ENCODE measurements at places on chromosomes 7 and 10.

- no peak for DNase-seq
Measured at GRCh38 chr7:79471283-79471682, 17.8 kb upstream of the MAGI2 start.

GRCh38 chr7:11786186-11786585, 45.8 kb downstream of the THSD7A start:
- DNase-seq = peak; percentile 57

DNA sequence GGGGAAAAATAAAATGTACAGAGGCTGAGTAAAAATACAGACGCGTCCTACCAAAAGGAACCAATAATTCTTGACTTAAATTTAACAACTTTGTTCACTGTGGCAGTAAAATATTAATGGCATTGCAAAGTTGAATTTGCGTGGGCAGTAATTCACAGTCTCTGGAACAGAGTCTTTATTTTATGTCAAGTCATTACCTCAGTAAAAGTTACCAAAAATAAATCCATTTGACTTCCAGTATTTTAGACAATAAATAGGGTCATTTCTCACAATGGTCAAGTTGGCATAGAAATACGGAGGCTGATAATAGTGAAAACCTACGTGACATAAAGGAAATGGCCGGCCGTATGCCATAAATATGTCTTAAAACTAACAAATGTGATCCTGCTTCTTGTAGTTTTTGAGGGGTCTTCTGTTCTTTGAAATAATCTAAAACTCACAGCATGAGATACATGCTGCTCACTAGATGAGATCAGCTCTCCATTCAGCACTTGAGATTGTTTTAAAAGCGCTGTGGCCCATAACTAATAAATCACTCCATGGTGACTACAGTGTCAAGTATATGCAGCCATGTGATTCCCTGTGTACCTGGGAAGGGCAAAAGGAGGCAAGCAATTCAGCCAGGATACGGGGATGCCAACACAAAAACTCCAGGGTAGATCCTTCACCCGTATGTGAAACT, 75.3 kb downstream of the DOCK4 start:
- DNase-seq = no peak

- no peak for DNase-seq
Measured at GRCh38 chr7:48046458-48046857, 11.1 kb downstream of the C7orf57 start.

- no peak for DNase-seq
Measured at GRCh38 chr7:55508221-55509011, 63.9 kb downstream of the VOPP1 start.

DNA sequence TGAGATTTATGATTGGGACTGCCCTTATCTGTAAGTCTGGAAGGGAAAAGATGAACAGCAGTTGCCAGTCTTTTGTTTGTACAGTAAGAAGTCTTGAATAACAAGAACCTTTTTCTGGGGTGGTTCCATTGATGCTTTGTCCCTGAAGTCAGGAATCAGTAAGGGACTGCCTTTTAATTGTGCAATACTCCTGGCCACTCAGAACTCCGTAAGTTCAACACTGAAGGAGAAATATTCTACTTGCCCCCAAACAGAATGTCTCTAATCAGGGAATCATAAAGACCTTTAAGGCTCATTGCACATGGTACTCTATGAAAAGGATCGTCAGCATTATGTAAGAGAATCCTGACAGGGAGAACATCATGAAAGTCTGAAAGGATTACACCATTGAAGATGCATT, 361.4 kb downstream of the EXOC4 start:
- no peak for DNase-seq

GRCh38 chr7:81393018-81393417, 376.8 kb downstream of the HGF start:
- no peak for DNase-seq

DNA sequence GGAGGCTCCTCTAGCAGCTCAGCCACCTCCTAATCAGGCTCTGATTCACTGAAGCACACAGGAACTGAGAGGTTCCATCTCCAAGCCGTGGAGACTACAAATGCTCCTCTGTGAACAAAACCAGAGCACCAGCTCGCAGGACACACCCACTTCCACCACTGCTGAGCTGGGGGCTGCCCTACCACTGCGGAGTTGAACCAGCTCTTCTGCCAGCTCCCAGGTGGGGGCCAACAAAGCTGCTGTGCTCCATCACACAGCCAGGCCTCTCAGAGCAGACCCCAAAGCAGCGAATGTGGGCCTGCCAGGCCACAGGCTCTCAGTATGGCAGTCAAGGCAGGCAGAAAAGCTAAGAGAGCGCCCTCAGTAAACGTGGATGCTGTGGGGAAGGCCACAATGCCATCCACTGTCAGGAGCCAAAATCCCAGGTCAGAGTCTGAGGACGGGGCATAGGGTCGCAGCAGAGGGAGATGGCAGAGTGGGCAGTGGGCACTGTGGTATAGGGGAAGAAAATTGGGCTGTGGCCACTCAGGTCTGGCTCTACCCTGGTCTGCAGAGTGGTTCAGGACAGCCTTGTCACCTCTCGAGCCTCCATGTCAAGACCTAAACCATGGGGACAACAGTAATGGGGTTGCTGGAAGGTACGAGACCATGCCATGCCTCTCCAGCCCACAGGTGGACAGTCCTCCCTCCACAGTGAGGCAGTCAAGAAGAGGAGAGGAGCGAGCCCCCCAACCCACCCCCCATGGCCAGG, 82.1 kb downstream of the GRID1 start:
- no peak for DNase-seq

GRCh38 chr7:98056580-98056979, 50.1 kb upstream of the LMTK2 start:
- no peak for DNase-seq

GRCh38 chr7:157228864-157229422, 90.2 kb downstream of the UBE3C start:
- DNase-seq = no peak

DNA sequence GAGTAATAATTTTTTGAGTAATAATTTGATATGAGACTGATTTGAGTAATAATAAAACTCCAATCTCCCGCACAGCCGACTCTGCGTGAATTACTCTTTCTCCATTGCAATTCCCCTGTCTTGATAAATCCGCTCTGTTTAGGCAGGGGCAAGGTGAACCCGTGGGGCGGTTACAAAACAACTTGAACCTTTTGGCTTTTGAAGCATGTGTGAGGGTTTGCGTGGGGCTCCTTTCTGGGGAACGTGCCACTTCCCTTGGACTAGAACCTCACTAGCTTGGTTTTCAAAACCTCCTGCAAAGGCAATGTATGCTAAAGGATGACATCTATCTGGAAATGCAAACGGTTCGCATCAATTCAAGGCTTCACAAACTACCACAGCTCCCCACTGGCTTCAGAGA, 1.5 kb downstream of the CRPPA start:
- DNase-seq = no peak

DNA sequence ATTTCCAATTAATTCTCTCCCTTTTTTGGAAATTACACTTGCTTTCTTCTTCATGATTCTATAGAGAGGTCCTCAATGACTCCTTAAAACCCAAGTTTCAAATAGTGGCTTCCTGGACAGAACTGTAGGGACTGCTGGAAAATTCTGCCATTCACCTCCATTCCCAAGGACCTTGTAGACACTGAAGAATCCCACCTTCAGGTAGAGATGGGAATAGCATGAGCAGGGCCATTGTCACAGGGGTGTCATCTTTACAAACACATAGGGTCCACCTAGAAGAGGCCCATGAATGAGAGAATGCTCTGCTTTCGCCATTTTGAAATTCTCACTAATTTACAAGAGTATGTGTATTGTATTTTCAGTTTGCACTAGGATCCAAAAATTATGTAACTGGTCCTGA, 701.7 kb upstream of the CELF2 start:
- DNase-seq = no peak

GRCh38 chr7:157547611-157548010, 210.8 kb downstream of the DNAJB6 start:
- DNase-seq = no peak

DNA sequence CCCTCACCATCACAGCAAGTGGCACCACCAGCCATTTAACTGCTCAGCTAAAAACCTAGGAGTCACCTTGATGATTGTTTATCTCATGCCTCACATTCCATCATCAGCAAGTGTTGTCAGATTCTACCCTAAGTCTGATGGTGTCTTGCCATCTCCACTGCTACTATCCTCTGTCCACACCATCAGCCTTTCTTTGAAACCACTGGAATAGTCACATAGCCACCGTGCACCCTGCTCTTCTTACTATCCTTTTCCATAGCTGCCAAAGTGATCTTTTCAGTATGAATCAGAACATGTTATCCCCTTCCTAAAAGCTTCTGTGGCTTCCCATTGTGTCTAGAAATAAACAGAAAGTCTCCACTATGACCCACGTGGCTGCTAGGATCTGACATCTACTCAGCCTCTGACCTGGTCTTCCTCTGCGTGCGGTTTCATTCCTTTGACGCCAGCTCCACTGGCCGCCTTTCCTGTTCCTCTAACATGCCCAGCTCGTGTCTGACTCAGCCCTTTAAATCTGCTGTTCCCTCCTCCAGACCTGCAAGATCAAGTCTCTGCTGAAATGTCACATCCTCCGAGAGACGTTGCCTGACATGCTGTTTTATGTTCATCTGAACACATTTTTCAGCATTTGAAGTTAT, 16.5 kb upstream of the CHN2 start:
- no peak for DNase-seq

DNA sequence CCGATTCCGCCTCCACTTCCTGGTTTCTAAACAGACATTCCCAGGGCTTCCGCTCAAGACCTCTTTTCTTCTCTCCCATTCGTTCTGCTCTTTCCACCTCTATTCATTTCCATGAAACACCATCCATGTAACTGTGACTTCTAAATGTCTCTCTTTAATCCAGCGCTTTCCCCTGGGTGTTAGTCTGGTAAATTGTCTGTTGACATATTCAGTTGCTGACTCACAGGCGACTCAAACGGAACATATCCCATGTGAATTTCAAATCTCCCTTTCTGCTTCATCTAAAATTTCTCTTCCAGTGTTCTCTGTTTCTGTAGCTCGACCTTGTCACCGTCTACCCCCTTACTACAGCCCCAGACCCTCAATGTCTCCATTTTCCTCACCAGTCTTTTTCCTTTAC, 119.1 kb downstream of the PFKFB3 start:
- peak; percentile 45 for DNase-seq

- DNase-seq = peak; percentile 13
Measured at GRCh38 chr10:97333351-97333600, 1.3 kb downstream of the FRAT2 start.

- no peak for DNase-seq
Measured at GRCh38 chr10:93261089-93261488, 187.4 kb downstream of the CYP26A1 start.

GRCh38 chr7:96526496-96526895, 183.2 kb downstream of the SEM1 start:
- DNase-seq = no peak

DNA sequence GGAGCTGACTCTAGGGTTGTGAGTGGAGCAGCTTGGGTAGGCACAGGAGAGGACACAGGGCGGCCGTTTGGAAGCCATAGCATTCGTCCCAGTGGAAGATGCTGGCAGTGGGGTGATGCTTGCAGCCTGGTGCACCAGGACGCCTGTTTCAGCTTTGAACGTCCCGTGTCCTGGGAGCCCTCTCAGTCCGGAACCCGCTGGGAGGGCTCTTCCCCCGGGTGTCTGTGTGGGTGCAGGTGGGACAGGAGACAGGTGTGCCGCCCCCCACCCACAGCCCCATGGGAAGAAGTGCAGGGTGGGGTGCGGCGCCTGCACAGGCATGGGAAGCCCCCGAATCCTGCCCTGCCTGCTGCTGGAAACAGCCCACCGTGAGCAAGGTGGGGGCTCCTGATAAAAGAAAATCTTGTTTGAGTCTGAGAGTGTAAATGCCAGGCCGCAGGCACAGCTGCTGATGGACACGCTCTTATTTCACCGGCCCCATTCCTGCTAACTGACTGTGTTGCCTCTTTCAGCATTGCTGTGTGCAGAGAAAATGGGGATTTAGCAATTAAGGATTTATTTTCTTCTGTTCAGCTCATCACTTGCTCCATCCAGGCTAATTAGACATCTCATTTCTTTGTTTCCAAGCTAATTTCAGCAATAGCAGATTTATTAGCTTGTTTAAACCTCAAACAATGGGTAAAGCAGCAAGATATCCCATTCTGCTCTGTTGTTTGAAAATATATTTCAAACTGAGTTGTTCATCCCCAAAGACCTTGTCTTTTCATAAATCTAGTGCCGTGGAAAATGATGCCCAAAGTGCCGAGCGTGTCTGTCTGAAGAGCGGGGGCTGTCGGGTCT, 54.9 kb upstream of the DPYSL4 start:
- DNase-seq = no peak

GRCh38 chr10:103554488-103555324, 61.2 kb downstream of the NEURL1 start:
- no peak for DNase-seq

- DNase-seq = peak; percentile 16
Measured at GRCh38 chr7:54778166-54778565, 19.2 kb upstream of the SEC61G start.

GRCh38 chr10:114709984-114710383, 51.9 kb upstream of the ABLIM1 start:
- DNase-seq = peak; percentile 22

DNA sequence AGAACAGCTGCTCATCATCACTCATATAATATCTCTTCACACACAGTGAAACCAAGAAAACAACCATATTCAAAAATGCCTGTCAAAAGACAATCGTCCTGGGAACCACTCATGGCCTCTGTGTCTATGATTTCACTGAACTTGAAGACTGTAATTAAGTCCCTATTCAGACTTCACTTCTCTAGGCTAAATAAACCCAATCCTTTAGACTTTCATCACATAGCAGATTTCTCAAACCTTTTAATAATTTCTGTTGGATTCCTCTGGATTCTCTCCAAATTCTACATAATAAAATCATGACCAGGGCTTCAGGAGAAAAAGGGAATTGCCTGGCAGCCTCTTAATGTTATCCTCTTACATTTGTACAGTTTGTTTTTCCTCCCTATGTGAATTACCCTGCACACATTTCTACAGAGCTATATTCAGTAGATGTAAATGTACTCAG, 201.1 kb downstream of the LRRN3 start:
- DNase-seq = no peak

- DNase-seq = no peak
Measured at GRCh38 chr7:37450035-37450434, 1.4 kb upstream of the ELMO1 start.

DNA sequence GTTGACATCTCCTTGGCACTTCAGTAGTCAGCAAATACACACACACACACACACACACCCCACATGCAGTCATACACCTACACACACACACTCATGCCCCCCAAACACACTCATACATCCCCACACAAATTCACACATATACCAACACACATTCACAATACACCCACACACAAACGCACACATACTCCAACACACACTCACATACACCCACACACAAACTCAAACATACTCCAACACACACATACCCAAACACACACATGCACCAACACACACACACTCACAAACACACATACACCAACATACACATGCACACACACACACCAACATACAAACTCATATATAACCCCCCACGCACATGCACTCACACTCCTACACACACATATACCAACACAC, 31.4 kb upstream of the CHST15 start:
- DNase-seq = no peak

- no peak for DNase-seq
Measured at GRCh38 chr7:42617071-42617765, 294.7 kb downstream of the C7orf25 start.

- peak; percentile 99 for DNase-seq
Measured at GRCh38 chr10:82288461-82288881, 413.5 kb downstream of the NRG3 start.

Measured in RCC 7860 (cell line).